ENCODE measurements at places on chromosomes 7 and 10. TPM values are rescaled to one million over a fixed set of nuclear protein-coding genes. Genes with fewer than 3 reads are reported as not detected.

The CBX3 gene
- 66.8 TPM for total RNA-seq

The DYNC1I1 gene
- 24.3 TPM for total RNA-seq

The NPFFR1 gene
- not detected for total RNA-seq

The CXCL12 gene
- total RNA-seq: 121 TPM

The RAPGEF5 gene
- total RNA-seq: 22.4 TPM

The EBLN1 gene
- total RNA-seq: not detected

The CALN1 gene
- not detected for total RNA-seq
